ENCODE measurements at places on chromosomes 2 and 18.

GRCh38 chr2:12506846-12507245 is 209.9 kb upstream of the TRIB2 start:
- DNase-seq, result no peak

GRCh38 chr2:29033172-29033571 is 41.2 kb downstream of the PCARE start:
- DNase-seq, result no peak

DNA sequence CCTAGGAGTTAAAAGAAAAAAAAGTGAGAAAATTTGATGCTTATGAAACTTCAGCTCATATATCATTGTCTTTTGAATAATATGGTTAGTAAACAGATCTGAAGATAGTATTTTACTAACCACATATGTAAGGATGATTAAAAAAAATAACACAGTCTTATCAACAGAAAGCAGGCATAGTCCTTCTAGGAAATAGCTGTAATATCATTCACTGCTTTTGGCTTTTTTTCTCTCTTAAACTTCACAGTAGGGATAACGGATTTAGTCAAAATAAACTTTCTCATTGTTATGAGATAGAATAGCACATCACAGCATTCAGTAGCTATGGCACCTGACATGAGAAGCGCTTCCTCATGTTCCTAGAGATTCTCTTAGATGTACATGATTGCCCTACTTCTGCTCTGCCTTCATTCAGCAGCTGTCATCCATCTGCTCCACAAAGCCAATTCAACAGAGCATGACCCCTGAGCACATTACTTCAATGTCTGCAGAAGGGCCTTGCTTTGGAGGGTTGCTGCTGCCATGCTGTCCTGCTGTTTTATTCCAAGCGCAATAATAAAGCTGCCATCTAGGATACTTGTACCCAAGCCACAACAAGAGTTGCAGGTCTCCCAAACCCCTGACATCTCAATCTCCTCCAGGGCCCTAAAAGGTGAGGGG is 67.0 kb downstream of the TTC21B start:
- no peak for DNase-seq

DNA sequence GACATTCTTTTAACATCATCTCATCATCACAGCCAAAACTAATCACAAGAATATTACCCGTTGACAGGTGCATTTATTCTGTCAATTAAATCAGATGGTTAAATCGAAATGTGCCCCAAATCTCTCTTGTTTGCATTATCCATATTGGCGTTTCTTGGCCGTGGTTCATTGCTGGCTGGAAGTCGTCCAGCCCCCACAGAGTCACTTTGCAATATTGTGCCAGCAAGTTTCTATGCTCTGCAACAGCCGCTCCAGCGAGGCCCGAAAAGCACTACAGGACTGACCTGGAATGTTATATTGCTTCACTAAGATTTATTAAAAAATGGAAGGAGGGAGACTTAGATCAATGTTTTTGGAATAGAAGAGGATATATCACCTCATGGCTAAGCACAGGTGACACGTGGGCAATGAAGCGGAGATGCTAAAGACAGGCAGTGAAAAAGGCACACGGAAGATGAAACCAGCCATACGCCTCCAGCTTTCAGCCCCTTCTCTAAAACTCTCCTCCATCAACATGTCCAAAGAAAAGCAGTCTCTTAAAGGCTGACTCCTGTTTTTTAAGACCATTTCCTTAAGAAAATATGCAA is 176.8 kb upstream of the VRK2 start:
- DNase-seq, result no peak

GRCh38 chr2:85868822-85869221 is 20.0 kb downstream of the ST3GAL5 start:
- DNase-seq, result no peak

GRCh38 chr2:173441222-173441621 is 86.5 kb downstream of the CDCA7 start:
- DNase-seq, result no peak

DNA sequence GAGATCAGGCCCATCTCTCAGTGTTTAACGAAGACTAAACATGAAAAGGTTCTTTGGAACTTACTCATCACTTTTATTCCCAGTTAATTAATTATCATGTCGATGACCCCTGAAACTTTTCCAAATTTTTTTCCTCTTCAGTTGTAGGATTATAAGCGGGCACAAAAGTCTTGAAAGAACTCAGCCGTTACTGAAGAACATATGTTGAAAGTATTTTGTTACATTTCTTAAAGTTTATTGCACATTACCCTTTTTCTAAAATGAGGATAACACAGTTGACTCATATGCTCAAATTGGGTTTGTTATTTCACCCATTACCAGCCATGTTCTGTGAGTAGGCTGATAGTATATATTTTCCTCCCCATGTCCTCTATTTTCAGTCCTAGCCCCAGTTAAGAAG is 75.9 kb upstream of the COL3A1 start:
- DNase-seq, result no peak

DNA sequence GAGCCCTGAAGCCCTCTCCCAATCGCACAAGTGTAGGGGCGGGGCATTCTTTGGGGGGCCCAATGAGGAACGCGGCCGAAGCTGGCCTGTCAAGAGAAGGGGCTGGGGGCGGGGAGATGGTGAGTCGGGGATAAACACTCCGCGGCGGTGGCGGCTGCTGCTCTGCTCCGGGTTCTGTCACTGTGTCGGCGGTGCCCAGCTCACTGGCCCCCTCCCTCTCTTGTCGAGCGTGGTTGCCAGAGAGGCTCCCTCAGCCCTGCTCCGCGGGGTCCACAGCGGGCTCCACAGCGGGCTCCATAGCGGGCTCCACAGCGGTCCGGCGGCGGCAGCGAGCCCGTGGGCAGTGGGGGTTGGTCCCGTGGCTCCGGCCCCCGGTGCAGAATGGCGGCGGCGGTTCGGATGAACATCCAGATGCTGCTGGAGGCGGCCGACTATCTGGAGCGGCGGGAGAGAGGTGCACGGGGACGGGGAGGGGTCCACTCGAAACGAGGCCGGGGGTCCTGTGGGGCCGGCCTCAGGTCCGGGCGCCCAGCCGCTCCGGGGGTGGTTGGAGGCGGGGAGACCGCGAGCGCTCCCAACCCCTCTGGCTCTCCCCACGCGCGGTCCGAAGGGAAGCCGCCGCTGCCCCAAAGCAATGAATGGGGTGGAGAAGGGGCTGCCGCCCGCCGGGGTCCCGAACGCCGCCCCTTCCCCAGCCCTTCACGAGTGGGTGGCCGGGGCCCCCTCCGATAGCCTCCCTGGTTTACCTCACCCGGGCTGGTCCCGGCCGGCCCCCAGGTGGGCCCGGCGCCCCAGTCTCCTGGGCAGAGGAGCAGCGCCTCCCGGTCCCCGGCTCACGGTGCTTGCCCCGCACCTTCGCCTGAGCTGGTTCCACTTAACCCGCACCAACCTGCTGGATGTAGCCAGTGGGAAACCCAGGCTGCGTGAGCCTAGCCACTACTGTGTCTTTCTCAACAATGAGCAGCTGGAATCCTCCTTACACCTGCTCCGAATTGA is at the start of gene MXD1:
MXD1 (plus strand) TSS at position 160 of the 996 bp plus-strand sequence; CDS start at position 382, 222 bp downstream.
- no peak for DNase-seq

Data from CD4-positive, alpha-beta T cell treated with Interleukin-4 for 4 hours (primary cell).